ENCODE measurements at places on chromosomes 6 and 20.
A peak's percentile ranks its signal among the peaks of the same experiment; 100 is the strongest.

GRCh38 chr20:25040438-25040831 lies 17.5 kb downstream of the ACSS1 start:
- DNase-seq, result no peak

DNA sequence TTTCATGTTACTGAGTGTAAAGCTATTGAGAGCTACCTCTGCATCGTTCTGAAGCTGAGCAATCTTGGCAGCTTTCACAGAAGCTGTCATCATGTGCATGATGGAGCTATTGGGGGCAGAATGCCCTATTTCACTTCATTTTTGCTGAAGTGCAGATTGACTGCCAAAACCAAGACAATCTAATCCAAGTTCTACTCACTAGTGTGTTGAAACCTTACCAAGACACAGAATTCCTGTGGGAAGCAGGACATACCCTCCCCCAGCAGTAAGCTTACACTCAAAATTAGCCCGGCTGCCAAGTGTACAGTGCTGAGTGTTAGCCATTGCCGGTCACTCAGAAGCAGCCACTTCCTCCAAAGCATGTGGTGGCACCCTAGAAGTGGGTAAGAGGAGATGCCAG lies 177.3 kb upstream of the TENT5A start:
- no peak for DNase-seq

GRCh38 chr6:35727935-35728682 lies 8.7 kb upstream of the ARMC12 start:
- DNase-seq, result peak; percentile 81

GRCh38 chr6:150492941-150493340 lies 106.7 kb upstream of the PLEKHG1 start:
- DNase-seq, result no peak

GRCh38 chr6:135955099-135955498 lies 103.6 kb downstream of the PDE7B start:
- DNase-seq, result no peak

DNA sequence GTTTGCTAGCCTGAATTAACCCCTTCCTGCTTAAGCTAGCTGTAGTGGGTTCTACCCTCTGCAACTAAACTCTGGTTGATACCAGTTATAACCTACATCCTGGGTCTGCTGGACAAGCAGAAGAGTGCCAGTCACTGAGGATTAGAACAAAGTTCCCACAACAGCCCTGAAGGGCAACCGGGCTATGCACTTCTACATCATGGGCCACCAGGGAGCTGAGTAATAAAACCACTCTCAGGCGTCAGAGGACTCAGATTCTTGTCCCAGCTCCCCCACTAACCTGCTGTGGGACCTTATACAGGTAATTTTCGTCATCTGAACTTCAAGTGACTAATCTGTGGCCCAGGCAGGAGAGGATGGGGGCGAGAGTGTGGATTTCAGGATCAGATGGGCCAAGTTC lies 56.8 kb downstream of the EYA2 start:
- peak; percentile 17 for DNase-seq

DNA sequence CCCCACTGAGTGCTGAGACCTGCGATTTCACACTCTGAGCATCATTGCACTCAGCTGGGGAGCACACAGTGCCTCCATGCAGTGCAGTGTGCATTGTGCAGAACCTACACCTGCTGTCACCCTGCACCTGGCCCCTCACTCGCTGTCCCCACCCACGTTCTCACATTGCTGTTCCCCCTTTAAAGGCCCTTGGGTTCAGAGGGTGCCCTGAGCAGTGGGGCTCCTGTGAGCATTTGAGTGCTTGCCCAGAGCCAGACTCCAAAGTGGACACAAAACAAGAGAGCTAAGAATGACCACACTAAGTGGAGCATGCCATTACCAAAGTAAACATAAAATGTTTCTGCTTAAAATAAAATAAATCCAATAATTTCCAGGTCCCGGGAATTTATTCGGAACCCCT lies 131.0 kb upstream of the CST7 start:
- DNase-seq, result no peak

GRCh38 chr6:75285283-75285639 lies 669 bp upstream of the TMEM30A start:
- DNase-seq, result no peak

- no peak for DNase-seq
Observed at GRCh38 chr20:23746321-23746720, 4.4 kb downstream of the CST1 start.

DNA sequence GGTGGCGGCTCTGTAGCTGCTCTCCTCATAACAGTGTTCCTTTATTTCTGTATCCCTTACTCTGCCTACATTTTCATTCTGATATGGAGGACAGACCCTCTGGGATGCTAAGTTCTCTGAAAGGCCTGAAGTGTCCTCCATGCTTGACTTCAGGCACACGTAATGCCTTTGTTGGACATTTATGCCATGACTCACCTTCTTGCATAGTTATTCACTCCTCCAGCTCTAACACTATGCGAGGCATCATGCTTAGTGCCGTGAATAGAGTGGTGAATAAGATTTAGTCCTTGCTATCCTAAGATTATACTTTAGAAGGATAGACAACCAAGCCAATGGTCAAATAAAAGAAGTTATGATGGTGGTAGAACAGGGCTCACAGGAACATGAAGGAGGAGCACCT lies 760.9 kb upstream of the FLRT3 start:
- no peak for DNase-seq

DNA sequence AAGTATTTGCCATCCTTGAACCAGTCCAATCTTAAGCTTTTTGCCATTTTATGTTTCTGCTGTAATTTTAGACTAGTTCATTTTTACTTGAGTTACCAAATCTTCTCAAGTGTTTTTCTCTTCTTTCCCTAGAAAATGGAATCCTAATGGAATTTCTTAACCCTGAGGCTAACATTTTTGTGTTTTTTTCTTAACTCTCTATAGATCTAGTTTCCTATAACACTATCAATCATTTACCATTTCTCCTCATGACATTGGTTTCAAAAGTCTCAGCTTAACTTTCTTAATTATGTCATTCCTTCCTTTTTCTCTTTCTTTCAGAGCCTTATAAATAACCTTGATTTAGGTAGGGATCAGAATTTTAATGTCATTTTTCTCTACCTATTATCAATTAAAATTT lies 54.8 kb downstream of the SENP6 start:
- no peak for DNase-seq

GRCh38 chr6:57217270-57217669 lies 4.8 kb downstream of the RAB23 start:
- no peak for DNase-seq

DNA sequence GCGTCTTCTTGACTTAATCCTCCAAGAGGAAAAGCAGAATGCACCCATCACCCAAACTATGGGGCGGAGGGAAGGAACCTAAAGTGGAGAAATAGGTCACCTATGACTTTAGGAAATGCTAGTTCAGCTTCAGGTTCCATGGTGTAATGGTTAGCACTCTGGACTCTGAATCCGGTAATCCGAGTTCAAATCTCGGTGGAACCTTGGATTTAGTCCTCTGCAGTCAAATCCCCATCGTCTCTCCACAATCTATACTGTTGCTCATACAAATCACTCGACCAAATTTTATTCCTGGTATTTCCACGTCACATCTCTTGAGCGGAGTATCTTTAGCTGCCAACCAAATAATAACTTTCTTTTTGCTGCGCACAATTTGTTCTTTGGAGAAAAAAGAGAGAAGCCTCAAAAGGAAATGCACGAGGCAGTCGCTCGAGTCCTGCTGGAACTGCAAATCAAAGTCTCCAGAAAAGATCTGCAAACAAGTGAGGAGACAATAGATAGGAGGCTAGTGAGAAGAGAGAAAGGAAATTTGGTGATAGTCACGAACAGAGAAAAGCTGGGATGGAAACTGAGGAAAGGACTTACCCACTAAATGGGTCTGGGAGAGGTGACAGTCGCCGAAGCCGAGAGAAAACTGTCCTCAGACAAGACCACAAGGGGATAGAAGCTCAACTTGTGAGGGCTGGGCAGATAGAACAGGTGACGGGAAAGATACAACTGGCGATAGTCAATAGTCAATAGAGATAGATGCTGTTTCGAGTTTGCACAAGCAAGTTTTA lies 16.6 kb downstream of the POM121L2 start:
- DNase-seq, result no peak

- no peak for DNase-seq
Observed at GRCh38 chr20:43938017-43938655, 23.5 kb downstream of the TOX2 start.

- peak; percentile 51 for DNase-seq
Observed at GRCh38 chr6:169990095-169991030, 238.9 kb downstream of the ERMARD start.

DNA sequence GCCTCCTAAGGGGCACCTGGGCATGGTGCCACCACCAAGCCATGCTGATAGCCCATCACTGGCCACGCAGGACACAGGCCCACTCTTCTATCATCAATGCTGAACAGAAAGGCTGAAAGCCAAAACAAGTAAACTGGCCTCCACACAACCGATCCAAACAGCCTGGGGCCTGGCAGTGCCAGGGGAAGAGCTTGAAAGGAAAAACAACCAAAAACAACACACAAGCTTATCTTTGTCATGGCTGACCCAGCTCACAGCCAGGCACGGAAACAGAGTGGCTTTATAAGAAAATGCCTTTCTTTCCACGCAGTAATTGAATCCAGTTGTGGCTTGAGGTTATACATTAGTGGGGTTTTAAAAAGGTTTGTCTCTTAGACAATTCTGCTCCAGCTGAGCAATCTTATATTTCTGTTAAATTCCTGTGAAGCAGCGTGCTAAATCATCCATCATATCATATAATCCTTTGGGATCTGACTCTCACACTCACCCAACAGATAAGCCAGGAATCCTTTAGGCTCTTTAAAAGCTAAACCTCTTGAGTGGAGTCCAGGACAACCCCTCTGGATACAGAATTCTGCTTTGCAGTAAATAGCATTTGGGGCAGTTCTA lies 65.4 kb upstream of the SLC22A16 start:
- DNase-seq, result no peak

GRCh38 chr6:169950558-169950957 lies 199.1 kb downstream of the ERMARD start:
- DNase-seq, result peak; percentile 29

- DNase-seq, result no peak
Observed at GRCh38 chr20:23111944-23112342, 25.8 kb upstream of the CD93 start.

- no peak for DNase-seq
Observed at GRCh38 chr6:30020626-30021025, 40.4 kb upstream of the POLR1H start.

GRCh38 chr6:71205336-71205956 lies 83.2 kb upstream of the OGFRL1 start:
- no peak for DNase-seq

DNA sequence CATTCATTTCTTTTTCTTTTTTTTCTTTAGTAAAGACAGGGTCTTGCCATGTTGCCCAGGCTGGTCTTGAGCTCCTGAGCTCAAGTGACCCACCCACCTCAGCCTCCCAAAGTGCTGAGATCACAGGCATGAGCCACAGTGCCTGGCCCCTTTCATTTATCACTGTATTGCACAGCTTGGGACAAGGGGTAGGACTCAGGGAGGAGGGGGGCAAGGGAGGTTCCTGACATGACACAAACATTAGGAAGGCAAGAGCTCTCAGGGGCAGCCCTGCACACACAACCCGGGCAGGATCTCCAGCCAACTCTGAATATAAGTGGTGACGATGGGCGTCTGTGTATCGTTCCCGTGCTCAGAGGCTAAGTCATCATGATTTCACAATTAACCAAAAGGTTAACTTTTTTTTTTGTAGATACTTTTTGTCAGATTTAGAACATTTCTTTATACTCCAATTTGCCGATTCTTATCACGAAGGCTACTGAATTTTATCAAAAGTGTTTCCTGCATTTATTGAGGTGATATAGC lies 19.9 kb downstream of the SLC2A4RG start:
- no peak for DNase-seq

- no peak for DNase-seq
Observed at GRCh38 chr6:134324141-134324540, 6.2 kb upstream of the SGK1 start.

GRCh38 chr6:82248273-82248735 lies 760 bp upstream of the IBTK start:
- DNase-seq, result peak; percentile 17

DNA sequence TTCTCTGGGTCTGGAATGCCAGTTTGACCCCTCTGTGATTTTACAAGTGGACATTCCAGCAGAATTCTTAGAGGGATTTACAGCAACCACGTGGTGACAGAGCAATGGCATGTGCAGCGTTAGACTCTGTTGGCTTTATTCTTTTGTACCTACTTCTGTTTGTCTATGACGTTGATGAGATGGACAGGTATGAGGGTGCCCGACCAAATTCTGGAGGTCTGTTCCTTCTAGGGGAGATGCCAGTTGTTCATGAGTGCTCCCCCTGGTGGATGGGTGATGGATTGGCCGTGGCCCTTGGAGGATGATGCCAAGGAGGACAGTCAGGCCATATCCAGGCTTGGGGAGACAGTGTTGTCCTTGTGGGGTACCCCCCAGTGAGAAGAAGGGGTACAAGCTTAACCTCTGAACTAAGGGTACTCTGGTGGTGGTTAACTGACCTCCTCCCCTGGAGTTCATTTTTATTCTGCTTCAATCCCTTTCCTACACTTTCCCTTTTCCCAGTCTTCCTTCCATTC lies 198.6 kb downstream of the DTNBP1 start:
- peak; percentile 66 for DNase-seq

- DNase-seq, result no peak
Observed at GRCh38 chr6:21856844-21857243, 263.3 kb downstream of the SOX4 start.

DNA sequence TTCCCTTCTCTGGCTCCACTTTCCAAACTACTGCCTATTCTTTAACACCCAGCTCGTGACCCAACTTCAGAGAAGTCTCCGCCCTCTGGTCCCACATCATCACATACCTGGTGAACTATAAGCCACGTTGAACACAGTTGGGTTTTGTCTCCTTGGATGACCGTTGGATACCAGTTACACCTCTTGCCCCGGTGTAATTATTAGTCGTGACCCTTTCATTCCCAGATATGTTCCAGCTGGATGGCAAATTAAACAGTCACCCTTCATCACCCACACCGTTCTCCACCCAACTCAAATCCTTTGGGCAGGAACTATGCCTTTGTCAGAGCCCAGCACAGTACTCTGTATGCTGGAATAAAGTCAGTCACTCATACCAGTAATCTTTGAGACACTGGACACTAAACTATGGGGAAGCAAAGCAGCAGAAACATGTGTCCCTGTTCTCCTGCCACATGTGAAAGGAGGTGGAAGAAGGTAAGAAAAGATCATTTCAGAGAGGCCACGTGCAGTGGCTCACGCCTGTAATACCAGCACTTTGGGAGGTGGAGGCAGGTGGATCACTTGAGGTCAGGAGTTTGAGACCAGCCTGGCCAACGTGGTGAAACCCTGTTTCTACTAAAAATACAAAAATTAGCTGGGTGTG lies 22.5 kb downstream of the PLAGL2 start:
- DNase-seq, result no peak

- DNase-seq, result no peak
Observed at GRCh38 chr6:36598326-36598725, 4.2 kb downstream of the SRSF3 start.

DNA sequence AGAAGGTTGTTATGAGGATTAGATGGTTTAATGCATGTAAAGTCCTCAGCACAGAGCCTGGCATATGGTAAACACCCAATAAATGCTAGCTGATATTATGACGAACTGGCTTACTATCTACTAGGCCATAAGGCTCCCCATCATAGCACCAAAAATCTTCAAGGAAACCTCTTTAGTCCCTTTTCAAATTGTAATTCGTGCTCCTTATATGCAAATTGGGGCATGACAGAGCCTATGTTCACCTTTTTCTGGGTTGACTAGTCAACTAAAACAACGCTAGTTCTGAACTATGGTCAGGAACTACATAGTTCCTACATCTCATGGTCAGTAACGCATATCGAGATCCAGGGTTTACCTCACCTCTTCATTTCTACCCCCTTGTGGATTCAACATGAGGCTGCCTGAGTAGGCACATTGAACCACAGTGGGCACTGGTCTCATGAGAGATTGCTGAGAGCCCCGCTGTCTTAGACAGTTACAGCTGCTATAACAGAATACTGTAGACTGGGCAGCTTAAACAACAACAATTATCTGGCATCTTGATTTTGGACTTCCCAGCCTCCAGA lies 97.2 kb upstream of the TNFAIP3 start:
- DNase-seq, result no peak

Measured in stimulated activated CD4-positive, alpha-beta T cell treated with anti-CD3 and anti-CD28 coated beads, Interleukin-4, amount 100 ng/mL, for 24 hours (primary cell).